T-helper 17 cell (primary cell): ENCODE measurements at places on chromosomes 5 and 9.

DNA sequence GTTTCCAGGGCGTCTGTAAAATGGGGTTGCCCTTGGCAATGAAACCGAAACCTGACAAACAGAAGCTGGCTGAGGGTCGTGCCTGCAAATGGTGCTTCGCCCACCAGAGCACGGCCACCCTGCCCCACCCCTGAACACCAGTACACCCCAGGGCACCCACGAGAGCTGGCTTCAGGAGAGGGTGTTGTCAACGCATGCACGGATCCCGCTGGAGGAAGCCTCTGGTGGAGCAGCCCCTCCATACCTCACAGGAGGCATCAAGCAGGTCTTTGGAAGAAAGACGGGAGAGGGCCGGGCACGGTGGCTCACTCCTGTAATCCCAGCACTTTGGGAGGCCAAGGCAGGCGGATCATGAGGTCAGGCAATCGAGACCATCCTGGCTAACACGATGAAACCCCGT, 8.6 kb downstream of the SLC6A3 start:
- DNase-seq: no peak

GRCh38 chr9:87123830-87124229, 176.5 kb upstream of the GAS1 start:
- no peak for DNase-seq

DNA sequence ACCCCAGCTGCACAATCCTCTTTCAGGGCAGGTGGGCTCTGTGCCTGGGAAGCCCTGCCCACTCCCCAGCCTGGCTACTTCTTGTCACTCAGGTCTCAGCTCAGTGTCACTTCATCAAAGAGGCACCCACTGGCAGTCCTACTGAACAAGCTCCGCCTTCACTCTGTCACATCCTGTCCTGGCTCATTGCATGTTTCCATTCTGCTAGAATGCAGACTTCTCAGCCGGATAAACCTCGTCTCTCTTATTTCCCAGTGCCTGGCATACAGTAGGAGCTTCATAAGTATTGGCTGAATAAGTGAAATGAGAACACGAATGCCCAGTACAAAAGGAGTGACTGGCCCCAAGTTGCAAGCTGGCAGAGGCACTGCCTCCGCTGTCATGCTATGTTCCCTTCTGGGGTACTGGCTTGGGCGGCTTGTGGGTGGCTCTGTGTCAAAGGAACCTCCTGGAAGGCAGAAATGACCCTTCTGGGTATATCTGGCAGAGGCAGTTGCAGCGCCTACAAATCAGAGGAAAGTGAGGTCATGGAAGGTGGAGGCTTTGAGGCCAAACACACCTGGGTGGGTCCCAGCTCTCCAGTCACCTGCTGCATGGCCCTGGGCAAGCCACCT, 98.3 kb upstream of the PHYKPL start:
- DNase-seq: no peak

- no peak for DNase-seq
Observed at GRCh38 chr5:111869681-111870080, 112.7 kb upstream of the NREP start.

DNA sequence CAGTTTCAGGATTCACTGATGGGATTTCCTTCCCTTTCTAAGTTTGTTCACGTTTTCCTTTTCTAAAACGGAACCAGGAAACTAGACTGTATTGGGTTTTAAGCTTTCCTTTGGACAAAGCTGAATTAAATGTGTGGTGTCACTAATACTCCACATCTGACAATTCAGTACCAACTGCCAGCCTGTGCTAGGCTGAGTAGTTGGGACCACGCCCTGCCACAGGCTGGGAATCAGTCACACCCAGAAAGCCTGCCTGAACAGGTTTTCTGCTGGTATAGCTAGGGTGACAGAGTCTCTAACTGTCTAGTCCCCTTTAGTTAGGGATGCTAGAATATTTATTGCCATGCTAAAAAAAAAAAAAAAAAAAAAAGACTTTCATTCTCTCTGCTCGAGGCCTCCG, 15.6 kb downstream of the SPACA9 start:
- no peak for DNase-seq

GRCh38 chr9:20603524-20604268, 18.6 kb downstream of the MLLT3 start:
- no peak for DNase-seq

- DNase-seq: no peak
Observed at GRCh38 chr9:129380961-129381401, 202.9 kb upstream of the IER5L start.

GRCh38 chr9:70580606-70581195, 166.2 kb upstream of the KLF9 start:
- no peak for DNase-seq

DNA sequence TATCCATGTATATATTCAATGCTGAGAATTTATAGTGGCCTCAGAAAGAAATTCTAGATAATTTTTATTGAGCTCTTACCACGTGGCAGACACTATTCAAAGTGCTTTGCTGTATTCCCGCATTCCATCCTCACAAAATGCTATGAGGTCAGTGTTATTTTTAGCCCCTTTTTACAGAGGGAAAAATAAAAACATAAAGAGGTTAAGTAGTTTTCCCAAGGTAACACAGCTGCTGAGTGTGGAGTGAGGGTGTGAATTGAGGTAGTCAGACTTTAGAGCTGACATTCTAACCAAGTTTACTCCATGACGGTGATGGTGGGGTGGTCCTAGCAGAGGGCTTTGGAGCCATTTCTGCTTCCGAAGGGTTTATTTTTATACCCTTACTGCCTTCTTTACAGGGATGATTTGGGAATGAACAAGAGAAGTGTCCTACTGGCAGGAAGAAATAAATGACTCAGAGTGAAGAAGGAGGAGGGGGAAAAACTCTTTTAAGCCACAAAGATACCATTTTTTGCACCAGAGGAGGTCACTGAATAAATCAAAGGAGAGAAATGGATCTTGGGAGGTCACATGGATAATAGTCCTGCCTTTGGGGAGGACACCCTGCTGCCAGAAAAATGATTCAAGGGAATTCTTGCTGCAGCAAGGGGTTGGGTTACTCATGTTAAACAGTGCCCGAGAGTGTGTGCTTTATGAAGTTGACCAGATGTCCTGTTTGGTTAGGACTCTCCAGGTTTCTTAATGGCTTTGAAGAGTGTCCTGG, 76.1 kb downstream of the HMHB1 start:
- DNase-seq: no peak

DNA sequence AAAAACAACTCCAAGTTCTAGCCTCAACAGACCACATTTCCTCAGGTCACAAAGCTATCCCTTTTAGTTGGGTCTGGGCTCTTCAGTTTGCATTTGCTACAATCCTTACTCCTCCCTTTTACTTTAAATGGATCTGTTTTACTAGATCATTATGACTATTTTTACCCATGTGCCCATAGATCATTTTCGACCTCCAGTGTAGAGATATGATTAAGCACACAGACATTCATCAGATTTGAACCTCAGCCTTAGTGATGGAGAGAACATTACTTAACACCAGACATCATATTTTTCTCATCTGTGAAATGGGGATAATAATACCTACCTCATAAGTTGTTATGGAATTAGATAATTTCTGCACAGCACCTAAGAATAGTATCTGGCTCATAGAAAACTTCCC, 141.9 kb downstream of the NPR3 start:
- DNase-seq: no peak

DNA sequence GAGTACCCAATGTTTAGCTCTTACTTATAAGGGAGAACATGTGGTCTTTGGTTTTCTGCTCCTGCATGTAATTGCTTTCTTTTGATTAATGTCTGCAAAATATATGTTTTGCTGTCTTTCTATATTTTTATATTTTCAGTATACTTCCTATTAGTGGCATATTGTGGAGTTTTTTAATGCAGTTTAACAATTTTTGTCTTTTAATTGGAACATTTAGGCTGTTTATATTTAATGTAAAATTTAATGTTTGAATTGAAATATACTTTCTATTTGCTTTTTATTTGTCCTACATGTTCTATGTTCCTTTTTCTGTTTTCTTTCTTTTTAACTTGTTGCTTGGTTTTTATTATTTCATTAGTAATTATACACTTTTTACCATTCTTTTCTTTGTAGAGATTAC, 4.9 kb downstream of the ECM2 start:
- DNase-seq: no peak

- no peak for DNase-seq
Observed at GRCh38 chr5:89351975-89352374, 469.0 kb upstream of the MEF2C start.

GRCh38 chr5:128962211-128962610, 3.1 kb upstream of the SLC27A6 start:
- no peak for DNase-seq

DNA sequence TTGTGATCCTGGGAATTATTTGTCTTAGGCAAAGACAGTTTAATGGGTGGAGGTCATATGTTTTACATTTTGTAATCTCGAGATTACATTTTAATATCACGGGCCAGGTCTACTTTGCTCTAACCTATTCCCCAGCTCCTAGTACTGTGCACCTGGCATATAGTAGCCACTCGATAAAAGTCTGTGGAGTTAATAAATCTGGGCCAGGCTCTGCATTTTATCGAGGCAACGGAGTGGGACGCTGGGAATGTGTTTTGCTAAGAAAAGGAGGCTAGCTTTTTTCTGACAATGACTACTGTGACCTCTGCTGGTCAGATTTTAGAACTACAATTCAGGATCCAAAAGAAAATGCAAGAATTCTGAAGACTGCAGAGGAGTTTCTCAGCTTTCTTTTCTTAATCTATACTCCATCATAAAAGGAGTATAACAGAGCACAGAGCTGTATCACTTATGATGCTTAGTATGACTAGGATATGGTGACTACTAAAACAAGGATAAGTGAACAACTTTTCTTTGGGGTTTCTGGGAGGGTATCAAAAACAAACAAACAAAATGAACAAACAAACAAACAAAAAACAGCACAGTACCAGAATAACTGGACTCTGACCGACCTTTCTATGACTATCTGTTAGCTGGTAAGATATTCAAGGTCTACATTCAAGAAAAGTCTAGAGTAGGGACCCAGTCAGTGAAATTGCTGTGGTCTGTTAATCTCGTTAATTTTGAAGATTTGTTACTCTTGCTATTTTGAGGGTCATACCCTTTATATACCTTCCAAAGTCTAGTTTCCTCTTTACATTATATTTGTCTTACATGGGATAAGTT, 46.1 kb upstream of the CER1 start:
- no peak for DNase-seq

DNA sequence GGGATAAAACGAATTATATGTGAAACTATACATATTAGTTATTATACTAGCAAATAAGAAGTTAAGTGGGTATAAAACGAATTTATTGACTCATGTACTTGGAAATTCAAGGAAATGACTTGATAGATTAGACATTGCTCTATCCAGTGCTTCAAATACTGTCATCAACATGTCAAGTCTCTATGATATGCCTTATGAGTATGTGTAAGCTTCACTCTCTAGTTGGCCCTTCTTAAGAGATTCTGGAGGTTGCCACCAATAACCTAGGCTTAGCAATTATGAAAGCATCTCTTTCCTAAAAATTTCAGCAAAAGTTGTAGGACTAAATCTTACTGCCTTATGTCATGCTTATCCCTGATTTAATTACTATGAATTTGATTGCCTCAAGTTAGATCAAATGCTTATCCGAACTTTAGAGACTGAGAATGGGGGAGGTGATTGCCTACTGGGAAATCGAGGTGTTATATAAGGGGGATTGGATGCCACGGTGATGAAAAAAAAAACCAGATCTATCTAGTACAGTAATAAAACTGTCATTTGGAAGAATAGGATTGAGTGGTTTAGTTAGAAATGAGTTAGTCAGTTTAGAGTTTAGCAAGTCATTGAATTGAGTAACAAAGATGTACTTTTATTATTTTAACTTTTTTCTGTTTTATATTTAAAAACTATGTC, 46.9 kb downstream of the CSNK1G3 start:
- DNase-seq: no peak

DNA sequence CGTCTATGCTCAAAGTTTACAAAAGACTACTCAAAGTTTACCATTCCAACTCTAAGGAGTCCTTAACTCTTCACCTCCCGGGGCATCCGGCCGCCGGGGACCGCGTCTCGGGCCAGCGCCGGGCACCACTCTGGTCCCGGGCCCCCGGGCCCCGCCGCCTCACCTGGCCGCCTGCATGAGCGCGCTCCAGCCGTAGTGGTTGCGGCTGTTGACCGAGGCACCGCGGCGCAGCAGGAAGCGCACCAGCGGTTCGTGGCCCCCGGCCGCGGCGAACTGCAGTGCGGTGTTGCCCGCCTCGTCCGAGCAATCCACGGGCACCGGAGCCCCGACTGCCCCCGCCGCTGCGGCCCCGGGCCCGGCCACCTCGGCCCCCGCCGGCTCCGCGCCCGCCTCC, 388 bp downstream of the ANKS6 start:
- DNase-seq: no peak

GRCh38 chr9:117720555-117720954, 16.4 kb downstream of the TLR4 start:
- no peak for DNase-seq

DNA sequence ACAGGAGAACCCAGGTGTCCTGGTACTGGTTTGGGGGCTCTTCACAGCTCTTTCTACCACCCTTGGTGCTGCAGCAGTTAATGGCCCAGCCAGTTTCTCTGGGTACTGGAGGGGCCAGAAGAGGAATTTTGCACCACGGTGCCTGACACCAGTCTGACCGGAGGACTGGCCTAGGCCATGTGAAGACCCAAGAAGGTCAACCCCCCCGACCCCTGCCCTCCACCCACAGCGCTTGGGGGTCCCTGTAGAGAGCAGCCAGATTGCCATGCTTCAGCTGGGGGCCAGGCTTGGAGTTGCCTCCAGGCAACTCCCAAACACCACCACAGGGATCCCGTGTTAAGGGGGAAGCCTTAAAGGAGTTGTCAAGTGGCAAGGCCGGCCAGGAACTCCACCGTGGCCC, 6.2 kb downstream of the ARSI start:
- no peak for DNase-seq

GRCh38 chr9:19028835-19029451, 4.1 kb downstream of the SAXO1 start:
- DNase-seq: no peak

- no peak for DNase-seq
Observed at GRCh38 chr5:150492621-150493020, 15.3 kb upstream of the NDST1 start.

- no peak for DNase-seq
Observed at GRCh38 chr5:56384186-56384585, 151.1 kb upstream of the ANKRD55 start.

GRCh38 chr9:123269281-123269680, 895 bp upstream of the STRBP start:
- no peak for DNase-seq

DNA sequence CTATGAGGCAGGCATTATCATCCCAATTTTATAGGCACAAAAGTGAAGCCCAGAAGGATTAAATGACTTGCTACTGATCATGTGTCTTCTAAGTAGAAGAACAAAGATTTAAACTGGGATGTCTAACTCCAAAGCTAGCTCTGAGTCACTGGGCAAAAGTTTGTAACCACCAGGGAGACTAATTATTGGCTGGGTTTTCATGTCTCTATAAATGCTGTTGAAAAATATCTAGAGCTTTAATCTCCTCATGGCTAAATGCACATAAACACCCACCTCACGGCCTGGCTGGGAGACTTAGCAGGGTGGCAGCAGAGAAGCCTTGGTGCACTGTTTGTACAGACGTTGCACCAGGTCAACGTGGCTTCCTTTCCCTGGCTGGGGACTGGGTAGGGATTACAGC, 144.6 kb downstream of the MELK start:
- DNase-seq: no peak
